ENCODE measurements at places on chromosomes 7 and 10.
A peak's percentile ranks its signal among the peaks of the same experiment; 100 is the strongest.

GRCh38 chr10:30330497-30331168 lies 18.4 kb downstream of the MTPAP start:
- no peak for DNase-seq

- no peak for DNase-seq
These were observed 2.2 kb upstream of the SKIDA1 start for GRCh38 chr10:21527598-21528235.

DNA sequence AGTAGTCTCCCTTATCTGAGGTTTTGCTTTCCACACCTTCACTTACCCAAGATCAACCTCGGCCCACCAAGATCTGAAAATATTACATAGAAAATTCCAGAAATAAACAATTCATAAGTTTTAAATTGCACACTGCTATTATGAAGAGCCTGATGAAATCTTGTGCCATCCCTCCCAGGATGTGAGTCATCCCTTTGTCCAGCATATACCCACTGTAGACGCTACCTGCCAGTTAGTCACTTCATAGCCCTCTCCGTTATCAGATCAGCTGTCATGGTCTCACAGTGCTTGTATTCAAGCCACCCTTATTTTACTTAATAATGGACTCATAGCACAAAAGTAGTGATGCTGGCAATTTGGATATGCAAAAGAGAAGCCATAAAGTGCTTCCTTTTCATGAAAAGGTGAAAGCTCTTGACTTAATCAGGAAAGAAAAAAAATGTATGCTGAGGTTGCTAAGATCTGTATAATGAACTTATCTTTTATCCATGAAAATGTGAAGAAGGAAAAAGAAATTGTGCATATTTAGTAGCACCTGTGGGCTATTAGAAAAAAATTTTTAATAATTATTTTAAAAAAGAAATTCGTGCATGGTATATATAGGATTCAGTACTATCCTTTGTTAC lies 9.8 kb upstream of the MRPS16 start:
- DNase-seq, result peak; percentile 89

GRCh38 chr10:130190737-130191115 lies 54.5 kb downstream of the GLRX3 start:
- no peak for DNase-seq

DNA sequence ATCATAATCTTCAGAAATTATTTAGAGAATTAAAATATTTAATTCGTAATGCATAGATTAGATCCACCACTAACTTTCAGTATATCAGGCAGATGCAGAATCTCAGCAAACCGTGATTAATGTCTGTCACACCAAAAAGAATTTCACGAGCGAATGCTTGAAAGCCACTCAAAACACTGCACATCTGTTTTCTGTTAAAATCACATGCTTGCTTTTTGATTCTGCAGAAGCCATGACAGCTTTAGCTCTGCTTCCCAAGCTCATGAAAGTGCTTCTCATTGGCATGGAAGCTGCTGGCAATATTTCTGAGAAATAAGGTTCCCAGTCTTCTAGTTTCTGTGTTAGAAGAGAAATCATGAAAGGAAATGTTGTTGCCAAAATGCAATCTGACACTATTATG lies 837.8 kb upstream of the LRRN3 start:
- DNase-seq, result no peak

DNA sequence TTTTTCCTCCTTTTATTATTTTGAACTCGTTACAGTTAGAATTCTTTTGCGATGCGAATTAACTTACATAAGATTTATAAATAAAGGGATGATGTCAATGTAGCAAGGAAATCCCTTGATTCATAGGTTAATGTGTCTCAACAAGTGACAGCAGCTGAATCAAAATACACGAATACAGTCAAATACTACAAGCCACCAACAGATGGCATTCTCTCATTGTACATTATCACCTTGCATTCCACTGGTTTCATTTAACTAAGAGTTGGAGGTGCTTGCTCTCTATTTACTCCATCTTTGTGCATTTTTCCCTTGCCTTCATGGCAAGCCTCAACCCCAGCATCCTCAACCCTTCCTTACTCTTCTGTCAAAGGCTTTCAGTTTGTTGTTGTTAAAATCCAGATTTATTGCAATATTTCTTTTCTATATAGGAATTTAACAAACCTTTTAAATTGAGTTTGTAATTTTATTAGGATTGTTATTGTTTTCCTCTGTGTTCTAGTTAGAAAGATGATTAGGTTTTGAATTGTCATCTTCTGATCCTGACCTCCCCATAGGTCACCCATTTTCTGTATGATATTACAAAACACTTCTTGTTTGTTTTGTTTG lies 78.3 kb downstream of the SLC25A40 start:
- peak; percentile 48 for DNase-seq

- no peak for DNase-seq
These were observed 154.5 kb downstream of the RNF133 start for GRCh38 chr7:122544463-122544862.

GRCh38 chr7:106071356-106071998 lies 40.6 kb downstream of the SYPL1 start:
- peak; percentile 43 for DNase-seq

DNA sequence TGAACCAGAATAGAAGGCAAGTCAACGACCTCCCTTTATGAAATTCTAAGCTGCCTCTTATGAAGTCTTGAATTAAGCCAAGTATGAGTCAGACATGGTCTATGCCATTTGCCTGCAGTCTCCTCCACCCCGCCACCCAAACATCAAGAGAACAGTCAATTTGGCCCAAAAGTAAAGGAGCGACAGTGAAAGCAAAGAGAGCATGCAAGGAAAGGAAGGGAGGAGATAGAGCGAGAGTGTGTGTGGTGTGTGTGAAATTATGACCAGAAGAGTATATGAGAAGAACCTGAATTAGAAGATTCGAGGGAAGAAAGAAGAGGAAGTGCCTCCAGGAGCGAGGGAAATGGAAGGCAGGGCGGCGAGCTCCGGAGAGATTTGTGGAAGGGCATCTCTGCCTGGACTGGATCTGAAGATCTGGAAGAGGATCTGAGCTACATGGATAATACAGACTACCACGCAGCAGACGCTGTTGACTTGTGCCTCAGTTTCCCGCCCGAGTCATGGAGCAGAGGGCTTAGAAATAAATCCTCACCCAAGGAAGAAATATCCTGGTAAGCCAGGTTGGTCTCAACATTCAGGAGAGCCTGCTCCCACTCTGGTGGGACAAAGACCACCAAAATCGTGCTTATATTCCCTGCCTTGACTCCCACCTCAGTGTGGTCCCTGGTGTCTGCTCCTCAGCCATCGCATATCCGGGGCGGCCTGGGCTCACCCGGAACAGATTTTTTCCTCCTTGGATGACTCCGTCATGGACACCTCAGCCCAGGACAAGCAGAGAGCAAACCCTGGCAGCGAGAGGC lies 459 bp downstream of the ZDHHC6 start:
- DNase-seq, result peak; percentile 26

DNA sequence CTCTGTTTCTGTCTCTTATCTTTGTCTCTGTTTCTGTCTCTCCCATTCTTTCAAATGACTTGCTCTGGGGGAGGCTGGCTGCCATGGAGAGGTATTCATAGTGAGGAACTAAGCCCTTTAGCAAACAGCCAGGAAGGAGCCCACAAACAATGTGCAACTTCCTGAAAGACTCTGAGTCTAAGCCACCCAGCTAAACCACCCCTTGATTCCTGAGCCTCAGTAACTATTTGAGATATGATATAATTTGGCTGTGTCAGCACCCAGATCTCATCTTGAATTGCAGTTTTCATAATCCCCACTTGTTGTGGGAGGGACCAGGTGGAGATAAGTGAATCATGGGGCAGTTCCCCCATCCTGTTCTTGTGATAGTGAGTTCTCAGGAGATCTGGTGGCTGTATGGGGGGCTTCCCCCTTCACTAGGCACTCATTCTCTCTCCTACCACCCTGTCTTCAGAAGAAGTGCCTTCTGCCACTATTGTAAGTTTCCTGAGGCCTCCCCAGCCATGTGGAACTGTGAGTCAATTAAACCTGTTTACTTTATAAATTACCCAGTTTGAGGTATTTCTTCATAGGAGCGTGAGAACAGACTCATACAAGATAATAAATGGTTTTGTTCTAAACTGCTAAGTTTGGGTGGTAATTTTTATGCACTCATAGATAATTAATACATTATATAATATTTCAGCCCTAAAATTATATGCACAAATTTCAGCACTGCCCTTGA lies 121.2 kb upstream of the FOXP2 start:
- DNase-seq, result no peak

DNA sequence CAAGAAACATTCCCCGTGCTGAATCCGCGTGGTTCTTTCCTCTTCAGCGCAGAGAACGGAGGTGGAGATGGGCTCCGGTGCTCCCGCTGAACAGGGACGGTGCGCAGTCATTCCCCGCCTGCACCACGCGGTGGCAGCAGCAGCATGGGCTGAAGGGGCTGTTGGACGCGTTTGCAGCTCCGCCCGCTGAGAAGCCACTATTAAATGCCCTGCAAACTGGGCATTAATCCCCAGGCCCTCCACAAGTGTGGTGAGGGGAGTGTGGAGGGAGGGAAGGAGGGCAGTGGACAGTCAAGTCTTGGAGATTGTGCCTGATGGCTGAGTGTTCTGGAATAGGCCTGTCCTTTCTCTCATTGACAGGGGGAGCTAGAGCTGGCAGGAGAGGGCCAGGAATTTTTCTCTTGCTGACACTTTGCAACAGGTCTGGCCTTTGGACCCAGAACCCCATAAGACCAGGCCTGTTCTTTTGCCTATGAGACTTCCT lies 240.2 kb upstream of the INHBA start:
- peak; percentile 81 for DNase-seq

DNA sequence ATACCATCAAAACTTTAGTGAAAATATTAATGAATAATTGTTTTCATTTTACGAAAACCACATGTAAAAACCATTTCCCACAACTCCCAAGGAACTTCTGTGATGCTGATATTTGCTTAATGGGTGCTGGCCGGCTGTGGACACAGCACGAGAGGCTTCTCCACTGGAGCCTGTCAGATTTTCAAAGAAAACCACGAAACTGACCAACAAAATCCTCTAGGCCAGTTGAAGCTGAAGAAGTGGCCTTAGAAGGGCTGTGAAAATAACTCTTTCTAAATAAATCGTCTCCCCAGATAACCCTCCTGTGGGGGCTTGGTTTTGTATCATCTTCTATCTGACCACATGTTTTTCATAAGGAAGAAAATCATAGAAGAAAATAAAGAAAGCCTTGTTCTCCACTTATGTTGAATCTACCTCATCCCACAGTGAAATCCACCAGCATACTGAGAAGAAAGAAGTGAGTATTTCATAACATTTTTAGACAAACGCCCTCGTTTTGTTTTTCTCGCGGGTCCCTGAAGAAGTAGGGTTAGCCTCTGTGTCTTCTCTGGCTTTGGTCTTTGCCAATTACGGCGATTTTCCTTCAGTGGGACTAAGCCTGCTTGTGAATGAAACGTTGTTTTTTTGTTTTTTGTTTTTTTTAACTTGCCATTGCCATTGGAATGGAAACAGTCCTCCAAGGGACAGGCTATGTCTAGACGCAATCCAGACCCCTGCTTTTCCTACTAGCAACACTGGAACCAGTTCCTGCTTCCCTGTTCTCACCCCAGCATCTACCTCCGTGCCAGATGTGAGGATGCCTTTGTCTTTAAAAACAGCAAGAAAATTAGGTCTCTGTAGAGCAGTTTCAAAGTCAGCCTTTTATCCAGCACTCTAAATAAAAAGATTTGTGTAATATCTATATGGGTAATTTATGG lies 123.9 kb downstream of the ADAM12 start:
- no peak for DNase-seq

- DNase-seq, result peak; percentile 31
These were observed 63.1 kb upstream of the ADRB1 start for GRCh38 chr10:113980408-113981087.

DNA sequence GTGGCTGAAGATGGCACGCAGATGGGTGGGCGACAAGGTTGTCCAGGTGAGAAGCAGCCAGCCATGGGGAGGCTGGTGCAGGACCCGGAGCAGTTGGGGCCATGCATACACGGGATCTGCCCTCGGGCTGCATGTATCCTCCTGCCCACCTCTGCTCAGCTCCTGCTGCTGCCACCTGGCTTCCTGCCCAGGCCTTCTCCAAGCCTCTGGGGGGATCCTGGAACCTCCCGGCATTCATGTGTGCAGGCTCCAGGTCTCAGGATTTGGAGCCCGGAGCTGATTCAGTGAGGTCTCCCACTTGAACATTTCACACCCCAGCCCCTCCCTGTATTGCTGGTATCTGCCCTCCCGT lies 27.0 kb downstream of the PDGFA start:
- no peak for DNase-seq

GRCh38 chr7:106176414-106177299 lies 64.5 kb upstream of the SYPL1 start:
- peak; percentile 86 for DNase-seq

GRCh38 chr10:36499693-36500092 lies 625.7 kb upstream of the ANKRD30A start:
- DNase-seq, result no peak
